ENCODE measurements at places on chromosomes 11 and 22.
A peak's percentile ranks its signal among the peaks of the same experiment; 100 is the strongest.

- DNase-seq: no peak
Measured at GRCh38 chr11:97015327-97015726, 625.5 kb downstream of the JRKL start.

- DNase-seq: no peak
Measured at GRCh38 chr11:72766152-72766902, 14.1 kb upstream of the ARAP1 start.

GRCh38 chr11:118258410-118258809, 5.7 kb downstream of the MPZL2 start:
- peak; percentile 18 for DNase-seq

GRCh38 chr11:105388006-105388405, 221.9 kb upstream of the GRIA4 start:
- no peak for DNase-seq

DNA sequence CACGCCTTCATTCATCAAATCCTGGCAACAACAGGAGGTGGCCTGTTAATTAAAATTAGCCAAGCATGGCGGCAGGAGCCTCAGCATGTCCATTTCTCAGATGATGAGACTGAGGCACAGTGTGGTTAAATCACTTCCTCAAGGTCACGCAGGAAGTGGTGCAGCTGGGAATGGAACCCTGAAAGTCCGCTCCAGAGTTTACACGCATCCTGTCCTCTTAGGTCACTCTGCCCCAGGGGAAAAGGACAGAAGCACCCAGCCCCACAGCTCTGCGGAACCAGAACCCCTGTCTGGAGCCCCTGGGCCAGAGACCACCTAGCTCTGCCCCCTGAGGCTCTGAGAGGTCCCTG, 19.6 kb downstream of the RPL3 start:
- DNase-seq: no peak

- DNase-seq: no peak
Measured at GRCh38 chr22:42930810-42931420, 73.8 kb upstream of the ARFGAP3 start.

DNA sequence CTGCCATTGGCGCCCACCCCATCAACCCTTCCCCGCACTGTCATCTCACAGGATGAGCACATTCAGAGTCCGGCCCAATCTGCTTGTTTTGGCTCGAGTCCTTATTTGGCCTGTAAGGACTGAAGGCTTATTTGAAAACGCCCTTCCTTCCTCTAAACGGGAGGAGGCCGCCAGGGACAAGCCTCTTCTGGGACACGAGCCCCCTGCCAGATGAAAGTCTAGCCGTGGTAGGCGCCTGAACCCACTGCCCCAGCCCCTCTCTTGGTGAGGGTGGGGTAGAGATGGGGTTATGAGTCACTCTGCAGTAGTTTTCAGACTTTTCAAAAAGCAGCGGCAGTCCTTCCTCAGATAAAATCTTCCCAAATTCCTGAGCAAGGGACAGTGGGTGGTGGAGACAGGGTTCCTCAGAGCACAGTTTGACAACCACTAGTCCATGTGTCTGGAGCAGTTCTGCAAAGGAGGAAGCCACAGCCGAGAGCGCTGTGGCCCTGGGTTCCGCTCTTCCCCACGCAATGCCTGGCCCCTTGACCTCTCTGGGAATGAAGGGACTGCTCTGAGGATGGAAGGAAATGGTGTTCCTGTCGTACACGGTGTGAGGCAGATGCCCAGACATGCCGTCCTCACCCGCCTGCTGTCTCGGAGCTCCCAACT, 57.0 kb downstream of the MYH9 start:
- peak; percentile 41 for DNase-seq

GRCh38 chr11:2862395-2863275, 22.9 kb downstream of the CDKN1C start:
- no peak for DNase-seq

- no peak for DNase-seq
Measured at GRCh38 chr22:36872084-36872483, 11.3 kb downstream of the NCF4 start.

DNA sequence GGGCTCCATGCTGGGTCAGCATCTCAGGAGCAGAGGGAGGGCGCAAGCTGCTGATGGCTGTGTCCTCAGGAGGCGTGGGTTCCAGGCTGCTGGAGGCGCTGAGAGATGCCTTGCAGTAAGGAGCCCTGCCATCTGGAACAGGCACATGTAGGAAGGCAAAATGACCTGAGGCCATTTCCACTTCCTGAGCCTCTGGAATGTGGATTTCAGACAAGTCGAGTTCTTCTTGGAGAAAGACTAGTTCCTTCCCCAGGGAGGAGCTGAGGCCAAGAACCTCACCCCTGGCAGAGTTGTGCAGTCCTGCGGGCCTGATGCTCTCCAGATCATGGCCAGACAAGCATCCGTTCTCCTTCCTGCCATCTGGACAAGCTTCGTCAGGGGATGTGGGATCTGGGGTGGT, 19.3 kb downstream of the HPS4 start:
- no peak for DNase-seq

DNA sequence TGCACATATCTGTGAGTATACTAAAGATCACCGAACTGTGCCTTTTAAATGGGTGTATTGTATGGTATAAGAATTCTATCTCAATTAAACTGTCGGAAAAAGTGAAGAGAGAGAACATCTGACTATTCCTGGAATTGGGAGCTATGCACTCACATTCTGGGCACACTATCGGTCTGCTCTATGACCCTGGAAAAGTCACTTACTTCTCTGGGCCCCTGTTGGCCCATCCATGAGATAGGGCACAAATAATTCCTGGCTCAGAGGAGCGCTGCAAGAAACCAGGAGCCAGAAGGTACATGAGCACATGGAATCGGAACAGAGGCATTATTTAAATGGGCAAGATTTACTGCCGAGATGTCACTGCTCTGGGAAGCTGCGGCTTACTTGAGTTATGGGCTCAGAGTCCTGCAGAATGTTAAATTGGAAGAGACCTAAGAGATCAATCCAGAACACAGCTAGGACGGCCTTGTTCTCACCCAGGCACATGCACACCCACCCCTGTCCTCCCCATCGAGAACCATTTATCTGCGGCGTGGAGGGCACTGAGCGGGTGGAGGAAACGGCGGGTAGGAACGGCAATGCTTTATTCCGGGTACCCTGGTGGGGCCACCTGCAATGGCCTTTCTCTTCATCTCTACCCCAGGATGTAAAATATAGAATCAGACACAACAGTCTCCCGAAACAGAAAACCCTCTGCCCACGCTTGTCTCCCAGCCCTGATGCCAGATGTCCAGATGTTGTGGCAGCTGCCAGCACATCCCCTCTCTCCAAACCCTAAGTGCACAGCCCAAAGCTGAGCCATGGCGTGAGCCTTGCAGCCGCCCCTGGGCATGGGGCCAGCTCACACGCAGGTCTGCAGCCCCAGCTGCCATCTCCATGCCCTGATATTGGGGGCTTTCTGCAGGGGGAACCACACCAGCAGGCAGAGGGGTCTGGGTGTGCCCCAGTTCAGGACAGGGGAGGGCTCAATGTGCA, 142.4 kb downstream of the DSCAML1 start:
- DNase-seq: no peak

- no peak for DNase-seq
Measured at GRCh38 chr22:45922256-45922655, 54.7 kb downstream of the WNT7B start.

DNA sequence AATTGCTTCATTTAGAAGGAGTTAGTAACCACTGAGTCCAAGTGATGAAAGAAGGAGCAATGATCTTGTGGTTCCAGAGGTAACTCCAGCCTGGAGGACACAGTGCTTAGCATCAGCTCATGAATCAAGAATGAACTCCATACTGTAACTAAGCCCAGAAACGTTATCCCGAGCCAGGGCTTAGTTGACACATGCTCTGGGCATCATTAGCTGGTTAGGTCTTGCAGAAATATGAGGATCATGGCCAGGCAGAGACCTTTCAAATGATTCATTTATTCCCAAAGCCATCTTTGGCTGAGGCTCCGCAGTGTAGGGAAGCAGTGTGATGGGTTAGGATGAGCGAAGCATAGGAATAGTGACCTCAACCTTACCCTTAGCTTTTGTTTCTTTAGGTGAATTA, 277.4 kb downstream of the FAM76B start:
- peak; percentile 25 for DNase-seq

- DNase-seq: no peak
Measured at GRCh38 chr11:131122448-131122847, 206.2 kb upstream of the SNX19 start.

GRCh38 chr11:122954455-122954854, 27.2 kb downstream of the BSX start:
- DNase-seq: no peak

GRCh38 chr11:63915961-63916836, 765 bp downstream of the RCOR2 start:
- peak; percentile 78 for DNase-seq

GRCh38 chr11:20364341-20364792, 853 bp downstream of the HTATIP2 start:
- no peak for DNase-seq

DNA sequence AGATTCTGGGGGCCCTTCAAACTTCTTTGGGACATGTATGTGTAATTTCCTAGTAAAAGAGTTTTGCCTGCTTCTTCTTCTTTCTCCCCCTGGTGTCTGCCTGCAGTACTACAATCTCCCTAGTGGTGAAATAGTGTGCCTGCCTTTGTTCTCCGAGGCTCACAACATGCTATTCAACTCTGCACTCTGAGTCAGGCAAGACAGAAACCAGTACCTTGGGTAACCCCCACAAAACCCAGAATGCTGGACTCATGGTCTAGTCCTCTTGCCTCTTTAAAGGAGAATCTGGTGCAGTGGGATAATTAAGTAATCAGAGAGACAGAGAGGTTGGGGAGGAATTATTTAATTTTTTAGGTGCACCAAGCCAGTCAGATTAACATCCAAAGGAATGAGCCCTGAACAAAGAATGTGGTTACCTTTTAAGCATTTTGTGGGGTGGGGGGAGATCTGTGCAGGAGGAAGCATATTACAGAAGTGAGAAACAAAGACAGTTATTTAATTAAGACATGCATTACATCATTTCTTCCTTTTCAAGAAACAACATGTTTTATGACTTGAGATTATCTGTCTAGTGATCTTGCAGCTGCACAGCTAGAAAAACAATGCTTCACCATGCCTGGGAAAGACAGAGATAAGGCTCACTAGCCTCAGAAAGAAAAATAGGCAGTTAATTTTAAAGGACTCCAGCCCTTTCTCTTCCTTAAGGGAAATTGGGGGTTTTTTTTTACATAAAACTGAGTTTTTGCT, 11.0 kb upstream of the MS4A6A start:
- DNase-seq: peak; percentile 77

GRCh38 chr11:69822676-69823494, 3.7 kb upstream of the FGF3 start:
- no peak for DNase-seq

DNA sequence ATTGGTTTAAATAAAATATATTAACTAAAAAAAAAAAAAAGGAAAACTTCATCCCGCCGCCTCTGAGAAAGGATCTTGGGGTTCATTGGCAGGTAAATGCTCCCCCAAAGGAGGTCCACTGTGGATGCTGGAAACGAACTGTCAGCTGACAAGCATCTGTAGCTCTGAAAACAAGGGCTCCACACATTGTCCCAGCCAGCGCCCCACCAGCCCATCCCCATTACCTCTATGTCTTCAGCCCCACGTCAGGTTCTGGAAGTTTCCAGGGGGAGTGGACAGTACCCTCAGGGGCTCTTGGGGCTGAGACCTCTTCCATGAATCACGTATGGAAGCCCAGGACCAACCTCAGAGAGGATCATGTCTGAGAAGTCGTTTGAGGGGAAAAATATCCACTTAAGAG, 66.4 kb upstream of the WNT7B start:
- DNase-seq: no peak

DNA sequence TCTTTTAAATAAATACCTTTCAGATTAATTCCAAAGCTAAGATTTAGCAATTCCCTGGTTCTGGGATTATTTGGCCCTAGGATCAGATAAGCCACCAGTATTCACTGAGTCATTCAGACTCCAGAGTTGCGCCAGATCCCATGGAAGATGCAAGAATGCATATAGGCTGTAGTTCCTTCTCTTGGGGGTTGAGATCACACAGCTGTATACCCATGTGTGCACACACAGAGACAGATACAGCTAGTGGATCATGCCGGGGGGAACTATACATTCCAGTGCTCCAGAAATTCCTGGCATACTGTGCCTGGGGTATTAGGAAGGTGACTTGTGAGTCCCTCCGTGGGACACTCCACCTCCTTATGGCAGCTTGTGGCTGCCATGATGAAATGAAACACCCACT, 75.4 kb downstream of the ZBTB16 start:
- DNase-seq: no peak

- DNase-seq: no peak
Measured at GRCh38 chr11:1507381-1508140, 21.0 kb upstream of the MOB2 start.

DNA sequence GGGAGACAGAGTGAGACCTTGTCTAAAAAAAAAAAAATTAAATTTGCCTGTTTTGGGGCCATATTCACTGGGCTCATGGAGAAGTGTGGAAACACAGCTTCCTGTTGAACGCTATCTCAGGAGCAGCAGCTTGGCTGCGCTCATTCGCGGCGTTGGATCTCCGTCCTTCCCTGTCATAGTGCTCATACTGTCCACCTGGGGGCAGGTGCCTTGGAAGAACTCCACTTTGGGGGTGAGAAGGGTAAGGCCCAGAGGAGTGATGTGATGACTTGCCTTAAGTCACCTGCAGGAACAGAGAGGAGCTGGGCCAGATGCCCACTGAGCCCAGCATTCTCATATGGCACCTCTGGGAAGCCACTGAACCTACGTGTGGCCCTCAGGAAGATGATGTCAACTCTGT, 82.8 kb downstream of the CABIN1 start:
- DNase-seq: no peak

DNA sequence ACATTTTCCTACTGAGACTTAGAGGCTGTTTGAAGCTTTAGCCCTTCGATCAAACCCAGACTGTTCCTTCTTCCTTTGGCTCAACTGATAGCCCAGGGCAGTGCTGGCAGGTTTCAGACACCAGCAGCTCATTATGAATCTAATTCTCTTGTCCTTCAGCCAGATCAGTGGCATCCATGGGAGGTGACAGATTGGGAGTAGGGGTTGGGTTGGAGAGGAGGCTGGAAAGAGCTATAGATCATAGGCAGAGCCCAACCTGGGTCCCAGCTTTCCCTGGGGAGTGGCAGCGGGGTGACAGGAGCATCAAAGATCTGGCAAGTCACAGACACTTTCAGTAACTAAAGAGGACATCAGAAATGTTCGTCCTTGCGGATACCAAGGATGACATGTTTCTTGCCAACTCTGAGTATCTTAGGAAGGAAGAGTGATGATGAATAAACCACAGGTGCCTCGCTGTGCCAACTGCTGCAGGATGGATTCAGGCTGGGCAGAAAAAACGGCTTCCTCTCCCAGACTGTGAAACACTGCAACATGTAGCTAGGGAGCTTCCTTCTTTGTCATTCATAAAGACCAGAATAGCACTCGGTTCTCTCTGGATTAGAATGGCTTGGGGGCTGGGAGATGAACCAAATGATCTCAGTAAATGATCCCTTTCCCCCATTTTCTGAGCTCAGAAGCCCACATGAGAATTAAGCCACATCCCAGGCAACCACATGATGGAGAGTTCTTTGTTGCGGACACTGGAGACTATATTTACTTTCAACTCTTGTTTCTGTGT, 19.1 kb downstream of the ABCC8 start:
- no peak for DNase-seq

- no peak for DNase-seq
Measured at GRCh38 chr22:27329131-27329850, 472.3 kb downstream of the MN1 start.

- DNase-seq: no peak
Measured at GRCh38 chr11:37087650-37088572, 489.9 kb upstream of the RAG2 start.

All from colonic mucosa (tissue), 4 donors.